Left colon (tissue), 2 donors: ENCODE measurements at places on chromosomes 5 and 9. TPM values are rescaled to one million over a fixed set of nuclear protein-coding genes. Genes with fewer than 3 reads are reported as not detected.

HACD4 gene
- total RNA-seq = 0.52 TPM

PCDHB13 gene
- 1.3 TPM for total RNA-seq

SLC4A9 gene
- total RNA-seq = 0.31 TPM

CLIC3 gene
- total RNA-seq = 3.2 TPM

GPR21 gene
- total RNA-seq = 2.4 TPM

OR1L1 gene
- not detected for total RNA-seq

DNA sequence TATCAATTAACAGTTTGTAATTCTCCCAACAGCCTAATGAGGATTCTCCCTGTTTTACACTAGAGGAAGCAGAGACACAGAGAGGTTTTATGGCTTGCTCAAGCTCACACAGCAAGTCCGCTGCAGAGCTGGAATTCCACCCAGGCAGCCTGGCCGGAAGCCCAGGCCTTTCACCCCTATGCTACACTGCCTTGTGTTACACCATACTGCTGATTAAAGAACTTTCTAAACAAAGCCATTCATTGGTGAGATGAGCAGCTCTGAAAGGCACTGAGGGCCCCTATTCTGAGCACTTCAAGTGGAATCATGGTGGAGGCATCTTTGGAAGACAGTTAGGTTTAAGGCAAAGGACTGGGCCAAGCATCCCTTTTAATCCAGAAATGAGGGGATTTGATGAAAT lies 14.7 kb upstream of the LARP1 start:
- peak; percentile 16 for DNase-seq

GRCh38 chr5:171705830-171706468 lies 79.7 kb upstream of the SMIM23 start:
- no peak for DNase-seq

- DNase-seq = peak; percentile 5
Measured at GRCh38 chr9:80649001-80649420, 1040.3 kb downstream of the TLE1 start.

DNA sequence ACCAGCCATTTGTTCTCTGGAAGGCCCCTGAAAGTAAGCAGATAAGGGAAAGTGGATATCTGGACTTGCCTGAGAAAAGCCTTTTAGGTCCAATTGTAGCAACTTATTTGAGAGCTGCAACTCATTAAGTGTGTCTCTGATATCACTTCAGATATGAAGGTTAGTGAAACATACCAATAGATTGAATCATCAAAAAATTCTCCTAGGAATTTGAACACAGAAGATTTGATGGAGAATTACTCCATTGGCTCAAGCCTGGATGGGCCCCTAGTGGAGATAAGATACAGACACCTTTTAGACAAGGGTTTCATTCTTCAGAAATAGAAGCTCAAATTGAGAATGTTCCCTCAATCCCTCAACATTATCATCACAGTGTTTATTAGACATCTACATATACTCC lies 356.7 kb downstream of the NDUFS4 start:
- DNase-seq = no peak

DNA sequence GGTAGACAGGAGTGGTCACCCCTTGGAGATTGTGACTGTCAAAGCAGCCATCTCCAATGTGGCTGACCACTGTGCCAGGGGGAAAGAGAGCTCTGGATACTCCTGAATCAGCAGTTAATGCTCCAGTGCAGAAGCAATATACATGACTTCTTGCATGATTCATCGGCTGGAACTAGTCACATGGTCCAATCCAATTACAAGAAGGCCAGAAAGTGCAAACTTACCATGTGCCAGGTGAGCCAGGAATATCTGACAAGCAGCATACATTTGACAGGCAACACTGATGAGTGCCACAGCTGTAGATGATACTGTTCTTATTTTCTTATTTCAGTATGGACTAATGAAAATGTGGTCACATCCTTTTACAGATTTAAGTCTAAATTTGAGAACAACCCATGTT lies 440.0 kb upstream of the MPDZ start:
- DNase-seq = no peak

DNA sequence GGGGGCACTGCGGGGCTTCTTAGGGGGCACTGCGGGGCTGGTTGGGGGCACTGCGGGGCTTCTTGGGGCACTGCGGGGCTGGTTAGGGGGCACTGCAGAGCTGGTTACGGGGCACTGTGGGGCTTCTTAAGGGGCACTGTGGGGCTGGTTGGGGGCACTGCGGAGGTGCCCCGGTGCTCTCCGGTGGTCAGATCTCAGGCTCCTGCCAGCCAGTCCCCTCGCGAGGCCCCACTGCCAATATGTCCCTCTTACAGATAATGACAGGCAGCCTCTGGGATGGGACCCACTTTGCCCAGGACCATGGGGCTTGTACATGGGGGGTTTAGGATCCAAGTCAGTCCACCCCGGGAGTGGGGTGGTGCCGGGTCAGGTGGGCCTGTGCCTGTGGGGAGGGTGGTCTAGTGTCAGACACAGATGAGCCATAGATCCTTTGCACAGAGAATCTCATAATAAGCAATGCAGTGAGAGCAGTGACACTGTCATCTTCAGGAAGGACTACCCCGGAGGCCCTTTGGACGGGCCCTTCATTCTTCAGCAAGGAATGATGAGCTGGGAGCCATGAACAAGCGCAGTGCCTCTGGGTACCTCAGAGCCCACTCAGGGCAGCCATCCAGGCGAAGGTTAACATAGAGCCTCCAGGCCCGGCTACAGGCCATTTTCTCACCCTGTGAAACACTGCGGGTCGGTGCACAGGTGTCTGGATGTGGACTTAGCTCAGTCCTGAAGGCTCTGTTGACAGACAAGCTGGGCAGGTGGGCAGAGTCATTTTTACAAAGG lies 38.2 kb downstream of the COL5A1 start:
- no peak for DNase-seq

DNA sequence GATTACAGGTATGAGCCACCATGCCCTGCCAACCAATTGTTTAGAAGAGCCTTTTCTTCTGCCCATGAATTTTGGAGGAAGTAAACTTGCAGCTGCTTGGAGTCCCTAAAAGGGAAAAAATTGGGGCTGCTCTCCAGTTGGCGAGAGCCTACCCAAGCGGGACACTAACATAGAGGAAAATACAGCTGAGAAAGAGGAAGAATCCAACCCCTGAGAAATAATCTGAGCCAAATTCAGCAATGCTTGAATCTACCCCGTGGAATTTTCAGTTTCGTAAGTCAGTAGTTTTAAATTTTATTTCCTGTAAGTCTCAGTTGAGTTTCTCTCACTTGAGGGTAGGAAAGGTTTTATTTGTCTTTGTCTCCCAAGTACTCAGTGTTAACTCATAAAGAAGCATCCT lies 30.4 kb upstream of the UBTD2 start:
- DNase-seq = no peak

DNA sequence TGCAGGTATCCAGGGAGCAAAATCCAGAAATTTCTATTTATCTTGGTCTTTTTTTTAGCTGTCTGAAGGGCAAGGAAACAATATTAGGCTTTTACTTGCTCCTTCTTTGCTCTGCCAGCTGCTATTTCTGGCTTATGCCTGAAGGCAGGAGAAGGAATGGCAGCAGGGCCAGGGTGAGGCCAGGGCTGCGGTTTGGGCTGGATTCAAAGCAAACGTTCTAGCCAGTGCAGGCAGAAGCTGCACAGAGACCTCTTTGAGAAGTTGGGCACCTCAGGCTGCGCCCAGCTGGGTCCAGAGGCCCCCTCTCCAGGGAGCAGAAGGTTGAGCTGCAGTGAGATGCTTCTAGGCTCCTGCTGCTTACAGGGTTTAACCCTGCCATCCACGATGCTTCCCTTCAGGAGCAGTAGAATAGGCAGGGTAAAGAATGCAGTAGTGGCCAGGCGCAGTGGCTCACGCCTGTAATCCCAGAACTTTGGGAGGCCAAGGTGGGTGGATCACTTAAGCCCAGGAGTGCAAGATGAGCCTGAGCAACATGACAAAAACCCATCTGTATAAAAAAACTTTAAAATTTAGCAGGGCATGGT lies 201.2 kb downstream of the ADCY2 start:
- DNase-seq = no peak

GRCh38 chr9:135251996-135252760 lies 164.7 kb downstream of the OLFM1 start:
- DNase-seq = no peak

- DNase-seq = no peak
Measured at GRCh38 chr5:73637565-73637964, 11.6 kb downstream of the ARHGEF28 start.

DNA sequence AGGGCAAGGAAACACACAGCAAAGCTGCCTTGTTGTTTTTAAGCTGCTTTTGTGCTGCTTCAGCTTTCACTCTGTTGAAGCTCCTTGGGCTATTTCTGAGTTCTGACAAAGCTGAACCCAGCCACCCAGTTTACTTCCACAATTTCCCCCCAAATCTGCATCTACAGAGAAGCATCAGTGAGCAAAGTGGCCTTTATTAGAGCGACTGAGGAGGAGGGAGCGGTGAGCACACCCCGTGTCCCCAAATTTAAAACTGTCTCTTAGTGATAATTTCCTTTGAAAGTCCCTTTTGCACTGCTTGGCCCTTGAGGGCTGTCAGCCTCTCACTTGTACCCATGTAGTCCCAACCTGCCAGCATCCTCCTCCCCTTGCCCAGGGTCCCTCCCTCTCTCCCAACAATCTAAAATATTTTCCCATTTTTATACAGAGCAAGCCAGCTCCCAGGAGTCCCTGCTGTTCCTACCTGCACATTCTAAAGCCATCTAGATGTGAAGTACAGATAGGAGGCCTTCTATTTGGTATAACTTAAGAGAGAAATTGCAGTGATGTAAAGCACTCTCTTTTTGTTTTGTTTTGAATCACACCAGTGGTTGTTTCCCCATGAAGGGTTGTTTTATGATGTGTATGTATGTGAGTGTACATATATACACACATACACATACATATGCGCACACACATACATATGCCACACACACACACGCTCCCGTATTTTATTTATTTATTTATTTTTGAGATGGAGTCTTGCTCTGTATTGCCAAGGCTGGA lies 313.5 kb downstream of the TLE4 start:
- DNase-seq = no peak

DNA sequence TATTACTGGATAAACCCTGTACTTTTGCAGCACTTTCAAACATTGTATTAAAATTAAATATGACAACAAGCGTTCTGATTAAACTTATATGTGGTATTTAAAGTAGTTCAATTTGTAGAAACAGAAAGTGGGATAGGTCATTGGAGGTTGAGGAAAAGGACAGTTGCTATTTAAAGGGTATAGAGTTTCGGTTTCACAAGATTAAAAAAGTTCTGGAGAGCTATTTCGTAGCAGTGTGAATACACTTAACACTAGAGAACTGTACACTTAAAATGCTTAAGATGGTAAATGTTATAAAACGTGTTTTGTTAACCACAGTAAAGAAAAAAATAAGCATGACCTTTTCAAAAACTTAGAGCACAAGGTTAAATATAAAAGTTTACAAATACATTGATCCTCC lies 382.1 kb downstream of the BRINP1 start:
- DNase-seq = no peak

DNA sequence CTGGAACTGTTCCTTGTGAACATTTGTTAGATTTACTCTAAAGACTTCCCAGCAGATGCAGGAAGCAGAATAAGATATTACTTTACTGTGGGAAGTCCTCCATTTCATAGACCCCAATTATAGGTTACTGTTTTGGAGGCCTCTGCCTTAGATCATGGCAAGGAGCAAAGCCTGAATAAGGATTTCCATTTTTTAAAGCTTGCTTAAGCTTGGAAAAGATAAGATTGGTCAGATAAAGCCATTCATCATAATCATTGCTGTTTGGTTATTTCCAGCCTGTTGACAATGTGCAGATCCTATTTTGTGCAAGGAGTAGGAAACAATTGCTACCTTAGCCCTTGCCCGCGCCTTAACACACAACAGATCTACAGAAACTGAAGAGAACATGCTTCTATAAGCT lies 129.5 kb upstream of the ITGA1 start:
- no peak for DNase-seq

- DNase-seq = no peak
Measured at GRCh38 chr9:135009794-135010585, 77.5 kb upstream of the OLFM1 start.

- DNase-seq = no peak
Measured at GRCh38 chr5:26239588-26239987, 798.8 kb downstream of the CDH9 start.

DNA sequence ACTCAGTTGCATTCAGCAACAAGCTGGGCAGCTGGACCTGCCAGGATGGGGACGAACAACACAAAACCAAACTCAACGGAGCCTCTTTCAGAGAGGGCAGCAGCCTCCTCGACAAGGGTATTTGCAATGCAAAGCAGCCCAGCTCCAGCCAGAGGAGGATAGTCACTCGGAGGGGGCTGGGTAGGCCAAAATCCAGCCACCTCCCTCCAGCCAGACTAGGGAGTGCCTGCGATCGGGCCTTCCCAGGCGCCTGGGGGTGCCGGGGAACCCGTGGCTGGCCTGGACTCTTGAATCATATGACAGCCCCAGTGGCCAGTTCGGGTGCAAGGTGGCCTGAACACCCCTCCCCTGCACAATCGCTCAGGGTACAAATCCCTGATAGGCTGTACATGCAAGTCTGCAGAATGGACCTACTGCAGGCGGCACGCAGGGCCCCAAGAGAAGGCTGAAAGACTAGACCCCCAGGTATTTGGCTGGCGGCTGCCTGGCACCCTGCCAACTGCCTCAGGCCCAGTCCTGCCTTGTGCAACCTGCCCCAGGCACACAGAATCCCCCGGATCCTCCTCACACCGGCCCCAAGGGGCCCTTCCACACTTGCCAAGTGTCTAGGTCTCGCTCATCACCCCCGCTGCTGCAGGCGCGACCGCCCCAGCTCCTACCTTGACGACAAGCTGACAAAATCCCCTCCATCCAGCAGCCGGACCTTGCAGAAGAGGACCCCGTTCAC lies 1.3 kb downstream of the EEIG1 start:
- DNase-seq = peak; percentile 73
